ENCODE measurements at places on chromosomes 11 and 22.

GRCh38 chr11:26780376-26781085 is 58.7 kb upstream of the SLC5A12 start:
- no peak for DNase-seq

- DNase-seq = no peak
These were observed 33.5 kb upstream of the CD44 start for GRCh38 chr11:35105319-35106079.

GRCh38 chr11:81899156-81899555 is 834.5 kb downstream of the FAM181B start:
- DNase-seq = no peak

GRCh38 chr11:66636411-66636810 is 2.1 kb upstream of the RBM4 start:
- DNase-seq = no peak

- DNase-seq = no peak
These were observed 249.4 kb downstream of the TBC1D22A start for GRCh38 chr22:47011859-47012258.

GRCh38 chr11:96035740-96036078 is 111.8 kb upstream of the MTMR2 start:
- DNase-seq = no peak

DNA sequence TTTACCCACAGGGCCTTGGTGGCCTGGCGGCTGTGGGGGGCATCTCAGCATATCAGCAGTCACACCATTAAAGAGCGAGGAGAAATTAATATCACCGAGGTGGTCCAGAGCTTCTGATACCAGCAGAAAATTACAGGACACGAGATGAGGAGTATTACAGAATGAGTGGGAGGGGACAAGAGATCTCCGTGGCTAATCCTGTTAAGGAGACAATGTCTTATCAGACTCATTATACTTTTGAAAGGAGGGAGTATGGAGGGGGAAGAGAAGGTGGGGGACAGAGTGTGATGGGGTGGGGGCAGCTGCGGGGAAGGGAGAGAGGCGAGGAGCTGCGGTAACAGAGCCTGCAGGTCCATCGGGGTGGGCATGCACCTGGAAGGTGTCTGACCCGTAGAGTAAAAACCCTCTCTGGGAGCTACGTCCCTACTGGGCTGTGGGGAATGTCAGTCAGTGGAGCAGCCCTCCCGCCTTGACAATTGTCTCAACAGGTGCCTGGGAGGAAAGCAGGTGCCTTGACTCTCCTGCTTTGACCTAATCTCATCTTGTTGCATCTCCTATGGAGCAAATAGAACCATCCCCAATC is 224.2 kb downstream of the CEP164 start:
- DNase-seq = no peak

- no peak for DNase-seq
These were observed 1.2 kb downstream of the KLHL35 start for GRCh38 chr11:75431533-75432525.

DNA sequence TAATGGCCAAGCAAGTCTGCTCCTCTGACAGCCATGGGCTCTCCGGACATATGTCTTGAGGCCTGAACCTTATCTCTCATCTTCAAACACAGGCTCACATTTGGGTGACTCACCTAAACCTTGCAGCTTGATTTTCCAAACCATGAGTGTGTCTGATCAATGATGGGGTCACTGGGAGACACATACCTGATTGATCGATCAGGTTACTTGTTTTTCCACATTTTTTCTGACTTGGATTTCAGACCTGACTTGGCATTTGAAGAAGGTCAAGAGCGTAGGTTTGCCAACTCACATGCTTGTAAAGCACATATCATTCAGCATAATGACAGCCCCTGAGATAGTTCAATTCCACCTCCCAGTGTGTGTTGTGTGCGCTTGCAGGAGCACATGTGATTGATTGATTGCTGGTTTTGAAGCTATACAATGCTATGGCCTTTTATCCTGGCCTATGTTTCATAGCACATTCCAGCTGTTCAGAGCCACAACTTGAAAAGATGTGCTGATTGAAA is 116.7 kb upstream of the KIRREL3 start:
- no peak for DNase-seq

DNA sequence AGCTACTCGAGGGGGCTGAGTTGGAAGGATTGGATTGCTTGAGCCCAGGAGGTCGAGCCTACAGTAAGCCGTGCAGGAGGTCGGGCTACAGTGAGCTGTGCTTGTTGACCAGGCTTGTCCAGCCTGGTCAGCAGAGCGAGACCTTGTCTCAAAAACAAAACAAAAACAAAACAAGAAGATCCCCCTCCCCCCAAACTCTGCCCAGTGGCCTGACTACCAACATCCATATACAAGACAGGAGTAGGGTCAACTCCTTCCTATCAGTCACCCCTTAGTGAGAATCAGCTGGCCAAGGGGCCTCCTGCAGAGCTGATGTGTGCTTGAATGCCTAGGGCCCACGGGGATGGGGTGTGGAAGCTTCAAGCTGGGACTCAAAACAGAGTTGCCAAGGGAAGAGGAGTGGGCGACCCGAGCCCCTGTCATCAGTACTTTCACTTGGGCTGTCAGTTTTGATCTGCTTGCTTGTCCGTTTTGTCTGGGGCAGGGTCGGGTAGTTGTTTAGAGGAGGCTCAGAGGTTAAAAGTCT is 942 bp upstream of the TSPAN18 start:
- DNase-seq = no peak

DNA sequence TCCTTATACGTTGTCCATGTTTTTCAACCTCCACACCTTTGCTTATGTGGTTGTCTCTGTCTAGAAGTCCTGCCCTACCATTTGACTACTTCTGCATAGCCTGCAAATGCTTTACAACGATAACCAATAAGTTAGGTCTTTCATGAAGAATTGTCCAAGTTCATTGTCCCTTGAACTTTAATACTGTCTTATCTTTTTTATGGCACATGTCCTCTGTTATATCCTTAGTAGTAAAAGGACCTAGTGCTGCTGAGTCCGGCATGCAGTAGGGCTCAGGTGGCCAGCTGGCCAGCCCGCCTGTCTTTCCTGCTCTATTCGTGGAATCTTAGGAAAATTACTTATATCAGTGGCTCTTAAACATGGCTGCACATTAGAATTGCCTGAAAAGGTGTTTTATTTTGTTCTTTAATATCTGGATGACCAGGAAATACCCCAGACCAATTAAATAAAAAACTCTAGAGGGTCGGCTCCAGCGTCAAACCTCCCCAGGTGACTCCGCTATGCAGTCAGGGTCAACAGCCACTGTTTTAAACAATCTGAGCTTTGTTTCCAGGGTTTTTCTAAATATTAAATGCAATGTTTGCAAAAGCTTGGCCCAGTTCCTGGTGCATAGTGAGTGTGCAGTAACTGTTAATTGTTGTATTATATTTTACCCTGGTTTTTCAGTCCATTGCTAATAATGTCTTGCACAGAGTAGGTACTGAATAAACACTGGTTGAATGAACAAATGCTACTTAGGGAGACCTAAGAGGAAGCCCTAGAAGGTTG is 64.6 kb upstream of the SESN3 start:
- DNase-seq = no peak

- no peak for DNase-seq
These were observed 37.1 kb upstream of the AKIP1 start for GRCh38 chr11:8873741-8874405.

- no peak for DNase-seq
These were observed 67.6 kb downstream of the NCAPD3 start for GRCh38 chr11:134155946-134156865.

- no peak for DNase-seq
These were observed 14.3 kb upstream of the TMEM86A start for GRCh38 chr11:18684267-18684666.

DNA sequence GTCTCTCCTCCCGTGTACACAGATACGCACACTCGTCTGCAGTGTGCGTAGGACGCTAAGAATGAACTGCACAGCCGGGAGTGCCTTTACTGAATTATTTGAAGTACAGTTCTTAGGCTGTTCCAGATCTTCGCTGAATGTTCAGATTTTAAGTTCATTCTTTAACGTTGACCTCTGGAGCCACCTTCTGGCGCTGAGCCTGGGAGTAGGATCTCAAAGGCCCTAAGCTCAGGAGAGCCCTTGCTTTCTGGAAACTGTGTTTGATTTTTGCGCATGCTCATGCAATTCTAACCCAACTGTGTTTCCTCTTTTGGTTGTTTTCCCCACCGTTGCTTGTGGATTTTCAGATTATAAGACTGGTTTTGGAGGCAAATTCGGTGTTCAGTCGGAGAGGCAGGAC is 22.8 kb downstream of the CTTN start:
- no peak for DNase-seq

DNA sequence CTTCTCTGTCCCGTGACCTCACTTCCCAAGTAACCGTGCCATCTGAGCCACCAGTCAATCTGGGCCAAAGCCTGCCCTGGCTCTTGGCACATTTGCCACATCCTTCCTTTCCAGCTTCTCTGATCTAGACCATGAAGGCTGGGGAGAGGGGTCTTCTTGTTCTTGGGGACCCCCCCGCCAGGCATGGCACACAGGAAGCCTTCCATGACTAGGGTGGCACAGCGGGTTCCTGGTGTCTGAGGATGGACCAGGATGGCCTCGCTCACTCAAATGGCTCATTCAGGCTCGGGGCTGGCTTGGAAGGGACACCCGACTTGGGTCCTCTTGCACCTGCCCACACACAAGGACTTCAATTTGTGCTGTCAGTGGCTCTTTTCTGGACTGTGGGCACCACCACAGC is 121.3 kb downstream of the BCR start:
- DNase-seq = no peak

DNA sequence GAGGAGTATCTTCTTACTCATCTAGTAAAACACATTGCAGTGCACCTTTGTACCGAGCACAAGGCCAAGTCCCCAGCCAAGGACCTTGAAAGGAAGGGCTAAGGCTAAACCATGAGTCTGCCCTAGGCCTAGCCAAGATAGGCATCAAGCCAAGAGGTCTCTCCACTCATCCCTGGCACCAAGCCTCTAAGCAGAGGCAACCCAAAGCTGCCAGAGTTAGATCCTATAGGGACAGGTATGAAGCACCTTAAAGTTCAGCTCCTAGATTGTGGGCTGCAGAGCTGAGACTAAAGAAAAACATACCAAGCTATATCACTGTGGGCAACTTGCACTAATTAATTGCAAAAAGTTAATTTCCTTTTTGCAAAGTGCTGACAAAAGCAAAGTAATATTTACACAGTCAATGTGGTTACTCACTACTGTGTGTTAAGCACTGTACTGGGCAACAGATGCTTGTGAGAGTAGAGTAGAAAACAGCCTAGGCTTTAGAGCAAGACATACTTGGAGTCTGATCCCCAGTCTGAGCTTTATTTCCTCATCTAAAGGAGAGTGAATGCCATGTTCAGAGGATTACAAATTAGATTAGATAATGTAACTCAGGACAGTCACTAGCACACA is 7.2 kb downstream of the COA4 start:
- DNase-seq = no peak

DNA sequence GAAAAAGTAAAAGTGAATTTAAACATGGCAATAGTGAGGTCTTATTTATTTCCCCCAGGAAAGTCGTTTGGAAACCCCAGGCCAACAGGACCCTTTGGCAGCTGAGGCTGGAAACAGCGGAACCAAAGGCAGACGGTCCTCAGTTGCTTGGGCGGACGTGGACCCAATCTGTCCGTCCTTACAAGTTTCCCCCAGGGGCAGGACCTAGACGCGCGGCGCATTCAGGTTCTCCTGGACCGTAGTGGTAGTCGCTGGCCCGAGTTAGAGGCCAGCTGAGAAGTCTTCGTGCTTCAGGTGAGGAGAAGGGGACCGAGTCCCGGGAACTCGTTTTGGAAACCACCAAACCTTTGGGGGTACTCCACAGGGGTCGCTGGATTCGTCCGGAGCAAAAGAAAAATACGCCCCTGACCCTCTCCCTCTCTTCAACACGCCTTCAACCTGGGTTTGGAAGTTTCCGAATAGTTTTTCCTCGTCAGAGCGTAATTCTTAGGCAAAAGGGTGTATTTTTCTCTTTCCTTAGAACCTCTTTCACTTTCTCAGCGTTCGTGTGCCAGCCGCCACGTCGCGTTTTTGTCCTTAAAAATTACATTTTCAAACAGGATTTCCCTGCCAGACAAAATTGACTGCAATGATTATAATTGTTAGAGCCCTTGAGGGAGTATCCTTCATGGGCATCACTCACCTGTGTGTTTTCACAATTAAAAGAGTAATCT is 2.1 kb downstream of the METTL15 start:
- no peak for DNase-seq

DNA sequence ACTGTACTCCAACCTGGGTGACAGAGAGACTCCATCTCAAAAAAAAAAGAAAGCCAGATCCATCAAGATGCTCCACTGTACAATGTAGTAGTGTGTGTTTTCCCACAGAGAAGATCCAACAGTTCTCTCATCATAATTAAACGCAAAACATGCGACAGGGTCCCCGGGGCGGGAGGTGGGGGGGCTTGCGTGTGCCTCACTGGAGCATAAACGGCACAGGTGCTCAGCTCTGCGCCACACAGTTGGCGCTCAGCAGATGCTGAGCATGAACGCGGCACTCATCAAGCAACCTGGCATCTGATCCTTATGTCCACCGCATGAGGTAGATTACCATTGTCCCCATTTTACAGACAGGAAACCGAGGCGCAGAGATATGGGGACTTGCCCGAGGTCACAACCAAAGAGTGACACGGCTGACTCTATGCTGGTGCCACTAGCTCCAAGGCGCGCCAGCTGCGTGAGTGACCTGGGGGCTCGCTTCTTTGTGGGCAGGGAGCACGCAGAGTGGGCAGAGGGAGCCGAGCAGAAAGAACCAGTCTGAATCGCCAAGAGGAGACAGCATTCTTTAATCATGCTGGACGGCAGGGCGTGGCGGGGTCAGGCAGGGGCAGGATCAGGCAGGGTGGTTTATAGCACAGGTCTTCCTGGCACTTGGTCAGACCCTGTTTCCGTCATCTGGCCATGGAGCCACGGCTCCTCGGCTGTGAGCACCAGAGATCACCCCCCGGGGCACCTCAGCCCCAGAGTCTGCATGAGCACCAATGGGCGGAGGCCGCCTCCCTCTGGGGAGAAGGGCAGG is 8.2 kb downstream of the C1QTNF6 start:
- no peak for DNase-seq

GRCh38 chr22:25765016-25765367 is 23.0 kb downstream of the MYO18B start:
- no peak for DNase-seq

GRCh38 chr11:130448039-130448415 is 418 bp upstream of the ADAMTS15 start:
- DNase-seq = no peak

DNA sequence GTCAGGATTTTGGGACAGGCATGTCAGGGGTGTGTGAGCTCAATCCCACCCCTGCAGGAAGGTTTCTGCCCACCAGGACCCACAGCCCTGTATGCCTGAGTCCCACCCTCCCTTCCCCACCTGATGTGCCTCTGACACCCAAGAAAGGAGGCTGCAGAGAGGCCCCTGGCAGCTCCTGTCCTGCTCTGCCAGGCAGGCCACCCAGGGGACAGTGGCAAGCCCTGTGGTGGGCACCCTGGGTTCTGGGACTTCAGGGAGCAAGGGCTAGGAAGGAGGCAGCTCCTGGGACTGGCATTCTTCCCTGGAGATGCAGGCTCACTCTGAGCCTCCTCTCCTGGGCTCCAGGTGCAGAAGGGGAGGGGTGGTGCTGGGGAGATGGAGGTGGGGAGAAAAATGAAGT is 234.5 kb upstream of the B3GAT1 start:
- DNase-seq = no peak
